Activated T-helper 1 cell treated with anti-CD3 and anti-CD28 coated beads, Interleukin-2, amount 50 U/mL, for 16 hours (primary cell): ENCODE measurements at places on chromosomes 3 and 15.

DNA sequence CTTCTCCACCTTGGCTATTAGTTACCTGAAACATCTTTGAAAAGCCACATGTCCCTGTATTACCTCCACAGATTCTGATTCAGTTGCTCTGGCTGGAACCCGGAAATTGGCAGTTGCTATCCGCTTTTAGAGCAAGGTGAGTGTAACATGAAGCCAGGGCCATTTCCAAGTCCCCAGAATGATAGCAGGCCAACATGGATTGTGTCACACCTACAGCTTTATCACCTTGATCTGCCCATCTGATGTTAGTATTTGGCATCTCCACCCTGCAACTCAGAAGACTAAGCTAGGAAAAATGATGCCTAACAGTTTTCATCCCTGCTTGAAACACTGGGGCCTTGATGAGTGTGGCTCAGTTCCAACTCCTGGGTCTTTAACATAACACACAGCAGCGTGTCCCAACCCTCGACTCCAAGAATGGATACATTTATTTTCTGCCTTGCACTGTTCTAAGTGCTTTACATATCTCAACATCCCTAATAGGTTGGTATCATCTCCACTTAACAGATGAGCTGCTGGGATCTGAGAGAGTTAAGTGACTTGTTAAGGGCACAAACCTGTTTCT lies 21.3 kb upstream of the NUDT16 start:
- no peak for DNase-seq

DNA sequence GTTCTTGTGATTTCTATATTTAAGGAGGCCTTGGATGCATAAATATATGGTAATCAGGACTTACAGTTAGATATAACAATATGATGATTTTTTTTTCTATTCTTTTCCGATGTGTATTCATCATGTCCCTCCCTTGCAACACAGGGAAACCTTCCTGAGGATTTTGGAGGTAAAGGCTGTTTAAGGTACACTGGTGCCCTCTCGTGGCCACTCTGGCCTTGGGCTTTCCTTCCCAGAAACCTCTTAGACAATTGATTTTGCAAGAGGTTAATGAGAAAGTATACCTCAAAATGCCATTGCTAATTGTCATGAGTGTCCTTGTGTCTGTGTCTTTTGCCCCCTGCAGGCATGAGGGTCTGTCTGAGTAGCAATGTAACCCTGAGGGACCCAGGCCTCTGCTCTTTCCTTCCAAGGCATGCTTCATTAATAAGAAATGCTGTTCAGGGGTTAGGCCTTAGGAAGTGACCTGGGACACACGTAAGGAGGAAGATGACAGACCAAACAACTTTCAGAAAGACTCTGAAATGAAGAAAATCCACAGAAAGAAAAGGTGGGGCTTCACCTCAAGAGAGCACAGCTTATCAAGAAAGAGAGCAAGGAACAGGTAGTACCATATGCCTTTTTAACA lies 70.3 kb upstream of the PPP2R3A start:
- no peak for DNase-seq

DNA sequence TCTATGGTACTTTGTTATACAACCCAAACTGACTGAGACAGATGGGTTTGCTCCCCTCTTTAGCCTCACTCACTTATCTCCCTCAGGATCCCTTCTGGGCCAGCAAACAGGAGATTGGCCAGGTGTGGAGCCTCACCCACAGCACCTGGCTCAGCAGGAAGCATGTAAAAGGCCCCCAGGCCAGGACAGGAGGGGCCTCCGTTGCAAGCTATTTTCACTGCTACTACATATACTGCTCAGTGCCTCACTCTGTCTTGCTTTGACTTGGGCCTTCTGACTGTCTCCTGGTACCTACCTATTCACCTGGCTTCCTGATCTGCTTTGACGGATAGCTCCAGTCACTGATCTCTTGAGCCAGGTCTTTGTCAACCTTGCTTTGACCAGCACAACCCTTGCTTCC lies 20.4 kb upstream of the TPM1 start:
- no peak for DNase-seq

GRCh38 chr3:195906865-195907683 lies 1.3 kb downstream of the TNK2 start:
- DNase-seq, result no peak

DNA sequence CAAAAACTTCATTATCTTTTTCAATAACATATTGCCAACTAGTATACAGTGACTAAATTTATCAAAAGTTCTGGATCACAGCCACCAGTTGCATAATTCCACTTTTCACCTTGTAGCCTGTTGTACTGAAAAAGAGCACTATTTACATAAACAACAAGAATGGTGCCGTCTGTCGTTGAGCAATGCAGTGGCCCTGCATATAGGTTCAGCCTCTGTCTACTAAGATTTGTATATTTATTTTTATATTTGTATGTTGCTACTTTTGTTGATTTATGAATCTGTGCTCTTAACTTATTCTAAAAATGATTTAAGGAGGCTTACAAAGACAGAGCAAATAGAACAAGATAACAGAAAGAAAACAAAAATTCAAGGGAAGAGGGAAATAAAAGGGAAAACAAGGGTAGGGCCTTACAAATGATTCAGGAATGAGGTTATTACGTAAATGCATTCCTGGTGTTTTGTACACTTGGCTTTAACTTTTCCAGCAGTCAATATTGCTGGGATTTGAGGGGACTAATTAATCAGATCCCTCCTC lies 257.6 kb upstream of the STT3B start:
- DNase-seq, result no peak

DNA sequence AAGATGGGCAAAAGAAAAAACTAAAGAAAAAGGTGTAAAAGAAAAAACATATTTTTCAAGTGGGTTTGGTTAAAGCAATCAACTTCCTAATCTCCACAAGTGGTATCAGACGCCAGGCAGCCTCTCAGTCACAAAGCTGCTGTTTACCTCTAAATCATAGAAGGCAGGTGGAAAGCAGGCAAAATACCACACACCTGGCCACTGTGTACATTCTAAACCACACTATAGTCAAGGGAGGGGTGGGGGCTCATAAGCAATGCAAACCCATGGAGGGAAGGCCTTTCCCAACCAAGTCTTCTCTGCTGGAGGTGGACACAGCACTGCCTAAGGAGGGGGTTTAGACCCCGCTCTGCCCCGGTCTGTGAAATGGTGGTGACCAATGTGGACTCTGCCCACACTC lies 50.4 kb downstream of the MCF2L2 start:
- no peak for DNase-seq

GRCh38 chr3:31377045-31377642 lies 155.6 kb upstream of the STT3B start:
- DNase-seq, result peak; percentile 3

DNA sequence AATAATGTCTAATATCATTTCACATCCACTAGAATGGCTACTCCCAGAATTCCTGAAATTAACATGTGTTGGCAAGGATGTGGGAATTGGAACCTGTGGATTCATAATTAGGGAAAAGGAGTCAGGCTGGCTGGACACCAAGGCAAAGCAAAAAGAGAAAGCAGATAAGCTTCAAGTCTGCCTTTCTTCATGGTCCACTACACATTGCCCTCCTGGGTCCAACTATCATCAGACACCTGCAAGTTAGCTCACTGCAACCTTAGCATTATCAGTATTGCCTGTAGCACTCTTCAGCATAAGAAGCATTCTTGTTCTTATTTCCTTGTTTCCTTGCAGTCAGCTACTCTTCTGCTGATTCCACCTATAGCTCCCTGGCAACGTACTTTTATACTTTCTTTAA lies 124.3 kb downstream of the ZNF280D start:
- no peak for DNase-seq

GRCh38 chr3:37694284-37694675 lies 167.4 kb upstream of the CTDSPL start:
- DNase-seq, result no peak
